ENCODE measurements at places on chromosomes 7 and 10.
A peak's percentile ranks its signal among the peaks of the same experiment; 100 is the strongest.

DNA sequence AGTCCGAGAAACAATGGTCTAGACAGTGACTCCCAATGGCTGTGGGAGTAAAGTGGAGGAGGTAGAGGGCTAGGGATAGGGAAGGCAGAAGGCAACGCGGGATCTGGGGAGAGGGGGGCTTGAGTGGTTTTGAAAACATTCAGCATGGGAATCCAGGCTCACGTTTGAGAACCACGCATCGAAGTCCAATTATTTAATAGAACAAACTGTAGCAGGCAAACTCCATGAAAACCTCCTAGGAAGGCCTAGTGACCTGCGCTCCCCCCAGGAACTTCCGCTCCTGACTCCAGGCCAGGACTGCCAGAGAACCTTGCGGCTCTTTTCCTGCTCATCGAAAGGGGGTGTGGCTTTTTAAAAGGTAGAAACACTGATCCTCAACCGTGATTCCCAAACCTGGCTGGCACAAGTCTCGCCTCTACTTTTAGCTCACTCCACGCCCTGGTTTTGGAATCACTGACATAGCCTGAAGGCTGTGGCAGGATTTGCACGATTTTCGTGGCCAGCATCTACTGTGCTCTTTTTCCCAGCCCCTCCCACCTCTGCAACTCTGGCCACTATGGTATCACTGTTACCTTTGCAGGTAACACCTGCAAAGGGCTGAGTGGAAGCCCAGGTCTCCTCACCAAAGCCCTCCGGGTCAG is 43.4 kb downstream of the MYOF start:
- DNase-seq: no peak

- DNase-seq: no peak
Observed at GRCh38 chr10:95391581-95392216, 100.9 kb upstream of the PDLIM1 start.

DNA sequence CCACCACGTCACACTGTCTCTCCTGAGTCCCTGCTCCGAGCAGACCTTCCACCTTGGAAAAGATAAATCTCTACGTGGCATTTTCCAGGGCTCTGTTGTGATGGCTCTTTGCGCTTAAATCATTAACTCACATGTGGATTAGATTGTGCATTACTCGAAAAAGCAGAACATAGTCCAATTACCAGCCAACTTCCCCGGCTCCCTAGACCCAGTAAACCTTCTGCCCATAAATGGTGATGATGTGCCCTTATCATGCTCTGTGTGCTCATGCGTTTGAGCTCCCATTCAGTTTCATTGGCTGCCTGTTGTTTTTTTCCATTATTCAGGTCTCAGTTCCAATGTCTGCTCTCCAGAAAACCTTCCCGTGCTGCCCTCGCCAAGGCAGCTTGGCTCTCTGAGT is 471.2 kb downstream of the GLRX3 start:
- no peak for DNase-seq

- no peak for DNase-seq
Observed at GRCh38 chr7:54663186-54663585, 95.8 kb downstream of the SEC61G start.

GRCh38 chr7:132815696-132816311 is 239.5 kb upstream of the PLXNA4 start:
- no peak for DNase-seq

- no peak for DNase-seq
Observed at GRCh38 chr7:112370436-112370835, 79.8 kb upstream of the IFRD1 start.

- DNase-seq: peak; percentile 74
Observed at GRCh38 chr7:130896898-130897514, 163.0 kb upstream of the KLF14 start.

DNA sequence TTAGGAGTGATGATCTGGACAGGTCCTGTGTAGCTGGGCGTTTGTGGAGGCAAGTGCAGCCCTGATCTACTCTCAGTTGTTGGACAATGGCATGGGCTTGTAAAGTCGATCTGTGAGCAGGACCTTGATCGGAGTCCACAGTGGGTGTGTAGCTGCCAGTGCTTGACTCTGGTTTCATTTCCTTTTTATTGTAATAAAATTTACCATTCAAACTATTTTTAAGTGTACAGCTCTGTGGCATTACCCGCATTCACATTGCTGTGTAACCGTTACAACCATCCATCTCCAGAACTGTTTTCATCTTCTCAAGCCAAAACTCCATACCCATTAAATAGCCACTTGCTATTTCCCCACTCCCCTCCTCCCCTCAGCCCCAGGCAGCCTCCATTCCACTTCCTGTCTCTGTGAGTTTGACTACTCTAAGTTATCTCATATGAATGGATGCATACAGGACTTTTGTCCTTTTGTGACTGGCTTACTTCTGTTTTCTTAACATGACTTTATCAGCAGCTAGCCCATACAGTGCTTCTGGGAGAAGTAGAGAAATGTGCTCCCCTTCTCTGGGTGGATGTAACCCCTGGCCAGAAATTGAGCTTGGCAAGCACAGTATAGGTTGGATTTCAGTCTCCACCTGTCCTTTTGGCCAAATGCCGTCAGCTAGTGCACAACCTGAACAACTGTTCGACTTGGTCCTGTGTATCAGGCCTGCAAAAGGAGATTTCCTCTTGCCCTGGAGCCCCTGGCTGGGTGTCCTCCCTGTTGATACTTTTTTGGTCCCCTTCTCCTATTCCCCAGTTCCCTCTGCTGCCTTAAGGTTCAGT is 180.0 kb downstream of the LRMDA start:
- DNase-seq: no peak

- no peak for DNase-seq
Observed at GRCh38 chr10:14060320-14061070, 270.2 kb downstream of the FRMD4A start.

DNA sequence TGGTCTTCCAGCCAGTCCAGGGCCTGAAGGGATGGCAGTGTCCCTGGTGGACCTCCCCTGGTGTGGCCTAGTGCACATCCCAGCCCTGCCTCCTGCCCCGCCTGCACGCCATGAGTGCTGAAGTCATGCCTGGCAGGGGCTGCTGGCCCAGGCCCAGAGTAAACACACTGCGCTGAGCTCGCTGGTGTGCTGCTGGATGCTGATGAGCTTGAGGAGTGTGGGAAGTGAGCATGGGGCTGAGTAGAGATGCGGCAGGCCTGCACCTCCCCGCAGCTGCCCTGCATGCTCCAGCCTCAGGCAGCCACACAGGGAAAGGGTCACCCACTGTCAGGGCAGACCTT is 43.2 kb downstream of the HTRA1 start:
- no peak for DNase-seq

GRCh38 chr10:47036771-47037170 is 125.5 kb downstream of the PTPN20 start:
- no peak for DNase-seq

- no peak for DNase-seq
Observed at GRCh38 chr7:47379629-47380324, 202.1 kb downstream of the TNS3 start.

- DNase-seq: no peak
Observed at GRCh38 chr10:8975535-8975934, 921.0 kb downstream of the GATA3 start.

DNA sequence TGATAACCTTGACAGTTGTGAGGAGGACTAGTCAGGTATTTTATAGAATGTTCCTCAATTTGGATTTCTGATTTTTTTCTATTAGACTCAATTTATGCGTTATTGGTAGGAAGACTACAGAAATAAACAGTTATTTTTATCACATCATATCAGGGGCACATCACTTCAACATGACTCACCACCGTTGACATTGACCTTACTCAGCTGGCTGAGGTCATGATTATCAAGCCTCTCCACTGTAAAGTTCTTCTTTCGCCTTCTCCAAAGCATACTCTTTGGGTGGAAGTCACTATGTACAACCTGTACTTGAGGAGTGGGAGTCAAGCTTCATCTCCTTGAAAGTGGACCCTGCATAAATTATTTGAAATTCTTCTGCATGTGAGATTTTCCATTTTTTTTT is 194.3 kb upstream of the IGFBP3 start:
- no peak for DNase-seq

GRCh38 chr10:44416936-44417335 is 32.0 kb upstream of the CXCL12 start:
- no peak for DNase-seq

DNA sequence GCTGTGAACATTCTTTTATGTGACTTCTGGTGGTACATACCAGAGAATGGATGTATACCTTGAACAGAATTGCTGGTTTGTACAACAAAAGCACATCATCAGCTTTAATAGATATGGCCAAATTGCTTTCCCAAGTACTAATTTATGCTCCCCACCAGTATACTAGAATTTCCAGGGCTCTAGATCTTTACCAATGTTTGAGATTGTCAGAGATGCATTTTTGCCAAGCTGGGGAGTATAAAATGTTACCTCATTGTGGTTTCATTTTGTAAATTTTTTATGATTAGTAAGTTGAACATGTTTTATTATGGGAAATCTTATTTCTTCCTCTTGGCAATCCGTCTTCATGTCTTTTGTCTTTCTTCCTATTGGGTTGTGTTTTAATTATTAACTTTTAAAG is 179.9 kb upstream of the TMEM106B start:
- no peak for DNase-seq

GRCh38 chr7:88759230-88760135 is at the start of gene ZNF804B:
ZNF804B (plus strand) TSS chr7:88759700; CDS start chr7:88759977, 277 bp downstream.
- DNase-seq: no peak

DNA sequence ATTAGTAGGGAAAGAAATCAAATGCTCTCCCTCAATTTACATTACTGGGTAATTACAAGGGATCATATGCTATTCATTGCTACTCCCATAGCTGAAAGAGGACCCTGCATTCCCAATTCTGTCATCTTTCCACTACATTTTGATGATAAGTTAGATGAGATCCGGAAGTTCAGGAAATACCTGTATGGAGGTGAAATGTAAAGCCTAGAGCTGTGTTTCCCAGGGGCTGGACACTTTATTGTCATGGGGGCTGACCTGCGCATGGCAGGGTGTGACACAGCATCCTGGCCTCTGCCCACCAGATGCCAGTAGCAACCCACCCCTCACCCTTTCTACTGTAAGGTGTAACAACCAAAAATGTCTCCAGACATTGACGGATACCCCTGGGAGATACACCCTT is 56.6 kb downstream of the HECW1 start:
- no peak for DNase-seq

DNA sequence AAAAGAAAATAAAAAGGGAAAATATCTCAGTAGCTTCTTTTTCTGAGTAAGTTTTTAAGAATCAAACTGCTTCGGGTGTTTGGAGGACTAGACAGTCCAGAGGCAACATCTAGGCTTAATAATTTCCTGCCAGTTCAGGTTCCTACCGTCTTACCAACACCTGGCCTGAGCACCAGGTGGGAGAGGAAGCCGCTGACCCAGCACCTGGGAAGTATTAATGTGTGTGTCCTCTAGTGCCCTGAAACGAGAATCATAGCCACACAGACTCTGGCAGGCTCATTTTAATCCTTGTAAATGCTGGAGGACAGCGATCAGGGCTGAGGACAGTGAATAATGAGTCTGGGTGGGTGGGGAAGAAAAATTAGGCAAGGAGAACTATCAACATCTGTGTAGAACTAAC is 137.4 kb downstream of the ZNF438 start:
- no peak for DNase-seq

- no peak for DNase-seq
Observed at GRCh38 chr10:116632596-116633215, 12.0 kb downstream of the PNLIPRP2 start.

DNA sequence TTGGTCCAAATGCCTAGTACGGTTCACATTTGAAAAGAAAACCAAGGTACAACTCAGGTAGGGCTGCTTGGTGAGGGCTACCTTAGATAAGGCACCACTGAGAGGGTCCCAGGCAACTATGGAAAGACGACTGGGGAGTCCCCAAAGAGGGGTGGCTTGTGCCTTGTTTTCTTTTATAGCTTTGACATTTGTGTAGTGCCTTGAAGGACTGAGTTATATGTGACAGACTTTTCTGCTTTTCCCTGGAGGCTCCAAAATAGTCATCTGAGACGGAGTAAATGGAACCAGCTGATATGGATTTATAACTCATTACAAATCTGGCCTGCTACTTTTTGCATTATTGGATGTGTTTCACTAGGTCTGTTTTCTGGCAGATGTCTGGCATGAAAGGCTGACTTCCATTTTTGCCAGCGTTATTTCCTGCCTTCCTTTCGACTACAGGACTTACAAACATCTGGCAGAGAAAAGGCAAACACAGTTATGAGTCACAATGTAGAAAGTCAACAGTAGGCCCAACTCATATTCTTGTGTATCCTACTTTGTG is 88.2 kb upstream of the IMMP2L start:
- no peak for DNase-seq

- DNase-seq: no peak
Observed at GRCh38 chr10:43839973-43840372, 191.3 kb upstream of the ZNF32 start.

DNA sequence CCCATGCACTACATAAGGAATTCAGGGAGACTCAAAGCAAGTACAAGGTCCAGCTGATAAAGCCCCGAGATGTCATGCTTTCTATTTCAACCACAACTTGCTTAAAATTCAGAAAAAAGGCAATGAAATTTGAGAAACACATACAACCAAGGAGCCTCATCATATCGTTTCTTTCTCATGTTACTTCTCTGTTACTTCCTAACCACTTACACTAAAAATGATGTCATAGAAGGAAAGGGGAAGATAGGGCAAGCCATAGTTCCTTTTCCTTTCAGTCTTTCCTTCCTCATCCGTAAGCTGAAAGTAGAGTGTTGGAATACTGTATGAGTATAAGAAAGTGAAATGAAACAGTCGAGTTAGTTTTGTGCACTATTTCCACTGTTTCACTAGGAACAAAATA is 27.9 kb upstream of the CDK14 start:
- DNase-seq: no peak

DNA sequence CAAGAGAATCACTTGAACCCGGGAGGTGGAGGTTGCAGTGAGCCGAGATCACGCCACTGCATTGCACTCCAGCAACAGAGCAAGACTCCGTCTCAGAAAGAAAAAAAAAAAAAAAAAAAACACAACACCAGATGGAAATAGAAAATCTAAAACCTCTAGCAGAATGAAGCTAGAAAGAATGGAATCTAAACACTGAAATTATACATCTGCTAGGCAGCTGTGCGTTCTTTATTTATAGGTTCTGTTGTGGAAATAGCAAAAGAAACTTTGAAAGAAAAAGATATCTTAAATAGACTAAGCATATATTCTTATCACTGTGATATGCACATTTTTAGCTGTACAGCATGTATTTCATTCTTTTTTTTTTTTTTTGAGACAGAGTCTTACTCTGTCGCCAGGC is 17.1 kb downstream of the BMPR1A start:
- DNase-seq: no peak

DNA sequence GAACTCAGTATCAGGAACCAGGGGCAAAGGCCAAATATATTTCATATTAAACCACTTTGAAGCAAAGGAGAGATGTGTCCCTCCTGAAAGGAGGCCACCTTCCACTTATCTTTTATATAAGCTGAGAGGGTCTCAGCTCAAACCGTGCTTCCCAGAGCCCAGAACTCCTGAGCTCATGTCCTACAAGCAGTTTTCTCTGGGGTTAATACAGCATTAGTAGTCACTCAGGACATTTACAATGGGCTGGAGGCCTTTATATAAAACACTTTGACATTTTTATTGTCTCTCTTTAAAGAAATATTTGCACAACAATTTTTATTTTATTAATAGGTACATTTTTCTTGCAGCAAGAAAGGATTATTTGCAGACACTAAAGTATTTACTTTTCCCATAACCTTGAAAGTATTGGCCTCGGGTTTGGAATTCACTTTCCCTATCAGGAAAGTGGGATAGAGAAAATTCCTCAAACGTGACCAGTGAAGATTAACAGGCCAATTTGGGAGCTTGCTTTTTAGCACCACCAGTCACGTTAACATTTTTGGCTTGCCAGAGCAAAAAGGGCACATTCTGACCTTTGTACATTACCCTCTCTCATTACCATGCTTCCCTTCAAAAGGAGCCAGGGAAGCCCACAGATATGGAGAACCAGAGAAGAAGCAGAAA is 464.9 kb upstream of the NRP1 start:
- DNase-seq: no peak

- no peak for DNase-seq
Observed at GRCh38 chr10:70811881-70812280, 3.9 kb upstream of the SGPL1 start.
